ENCODE measurements at places on chromosomes 12 and 14.

- DNase-seq, result no peak
Observed at GRCh38 chr14:69300601-69301221, 40.8 kb downstream of the GALNT16 start.

DNA sequence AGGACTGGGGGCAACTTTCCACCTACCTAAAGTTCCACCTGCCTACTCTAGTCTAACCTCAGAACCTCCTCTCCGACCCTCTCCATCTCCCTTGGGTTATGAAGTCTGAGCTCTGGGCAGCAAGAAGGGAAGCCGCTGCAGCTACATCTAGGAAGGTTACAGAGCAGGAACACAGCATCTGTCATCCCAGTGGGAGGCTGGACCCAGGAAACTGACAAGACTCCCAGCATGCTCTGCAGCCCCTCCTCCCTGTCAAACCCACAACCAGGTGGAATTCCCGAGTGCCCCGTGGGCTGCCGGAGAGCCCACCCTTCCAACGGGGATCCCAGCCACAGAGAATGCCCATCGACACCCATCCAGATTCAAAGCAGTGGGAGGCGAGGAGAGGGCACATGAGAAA, 2.1 kb downstream of the TESC start:
- DNase-seq, result no peak

DNA sequence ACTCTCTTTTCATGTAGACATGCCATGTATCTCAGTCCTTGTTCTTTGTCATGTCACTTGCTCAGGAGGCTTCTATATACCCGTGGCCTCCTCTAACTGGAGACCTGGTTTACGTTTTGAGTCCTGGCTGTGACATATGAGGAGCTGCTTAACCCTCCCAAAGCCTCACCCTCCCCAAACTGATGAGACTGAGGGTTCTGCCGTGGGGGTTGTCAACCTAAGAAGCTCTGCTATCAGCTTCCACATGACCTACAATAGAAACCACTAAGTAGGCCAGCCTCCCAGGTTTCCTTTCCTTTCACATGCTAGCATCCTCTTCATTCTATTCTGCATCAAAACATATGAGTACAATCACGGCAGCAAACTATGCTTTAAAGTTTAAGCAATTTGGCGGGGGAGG, 76.8 kb upstream of the WSCD2 start:
- no peak for DNase-seq

DNA sequence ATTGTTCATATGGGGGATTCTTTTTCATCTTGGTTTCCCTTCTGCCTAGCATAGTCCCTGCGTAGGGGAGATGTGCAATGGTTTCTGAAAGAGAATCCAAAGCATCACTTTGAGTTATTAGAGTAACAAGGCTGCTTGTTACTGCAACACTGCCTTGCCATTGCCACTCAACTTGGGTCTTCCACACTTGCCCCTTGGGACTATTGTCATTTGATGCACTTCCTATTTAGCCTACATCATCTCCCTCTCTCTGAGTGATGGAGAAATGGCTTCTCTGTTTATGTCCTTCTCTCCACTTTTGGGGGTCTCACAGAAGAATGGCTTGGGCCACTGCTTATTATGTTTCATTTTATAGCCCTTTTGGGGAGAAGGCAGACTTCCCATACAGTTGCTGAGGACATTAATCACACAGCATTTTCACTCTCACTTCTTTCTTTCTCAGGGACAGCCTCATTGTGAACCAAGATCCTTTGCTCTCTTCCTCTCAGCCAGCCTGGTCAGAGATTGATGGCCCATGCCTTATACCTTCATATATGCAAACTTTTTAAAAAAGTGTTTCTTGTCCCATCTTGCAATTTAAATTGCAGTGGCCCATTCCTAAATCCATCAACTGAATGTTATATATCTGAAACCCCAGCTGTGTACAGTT, 50.8 kb upstream of the POC1B start:
- no peak for DNase-seq

GRCh38 chr12:113109872-113110599, 25.5 kb downstream of the RASAL1 start:
- no peak for DNase-seq

- no peak for DNase-seq
Observed at GRCh38 chr14:64856529-64857445, 22.9 kb downstream of the SPTB start.

GRCh38 chr14:52175982-52176502, 91.5 kb upstream of the PTGDR start:
- DNase-seq, result peak; percentile 54

DNA sequence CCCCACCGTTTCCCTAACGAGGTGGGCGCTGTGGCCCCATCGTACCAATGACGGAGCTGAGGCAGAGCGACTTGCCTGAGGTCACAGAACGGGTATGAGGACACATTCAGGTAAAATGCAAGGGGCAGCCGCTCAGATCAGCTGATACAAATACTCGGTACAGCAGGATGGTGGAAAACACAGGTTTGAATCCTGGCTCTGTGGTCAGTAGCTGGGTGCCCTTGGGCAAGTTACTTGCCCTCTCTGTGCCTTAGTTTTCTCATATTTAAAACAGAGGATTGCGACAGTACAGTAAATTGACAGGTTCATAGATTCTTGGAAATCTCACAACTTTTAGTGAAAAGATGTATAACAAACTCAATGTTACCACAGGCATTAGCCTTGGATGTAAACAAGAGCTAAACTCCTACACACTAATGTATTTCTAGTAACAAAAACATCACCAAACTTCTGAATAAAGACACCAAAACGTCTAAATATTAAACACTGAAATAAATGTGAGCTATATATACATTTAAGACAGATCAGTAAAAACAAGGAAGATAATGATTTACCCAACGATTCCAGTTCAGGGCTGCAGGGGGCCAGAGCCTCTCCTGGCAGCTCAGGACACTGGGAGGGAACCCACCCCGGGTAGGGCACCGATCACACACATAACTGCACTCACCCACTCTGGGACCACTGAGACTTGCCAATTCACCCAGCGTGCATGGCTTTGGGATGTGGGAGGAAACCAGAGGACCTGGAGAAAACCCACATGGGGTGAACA, 128.4 kb downstream of the RBM19 start:
- DNase-seq, result no peak

GRCh38 chr14:79017561-79017960, 847.4 kb downstream of the NRXN3 start:
- DNase-seq, result no peak

- DNase-seq, result no peak
Observed at GRCh38 chr14:80403036-80403435, 191.7 kb upstream of the DIO2 start.

DNA sequence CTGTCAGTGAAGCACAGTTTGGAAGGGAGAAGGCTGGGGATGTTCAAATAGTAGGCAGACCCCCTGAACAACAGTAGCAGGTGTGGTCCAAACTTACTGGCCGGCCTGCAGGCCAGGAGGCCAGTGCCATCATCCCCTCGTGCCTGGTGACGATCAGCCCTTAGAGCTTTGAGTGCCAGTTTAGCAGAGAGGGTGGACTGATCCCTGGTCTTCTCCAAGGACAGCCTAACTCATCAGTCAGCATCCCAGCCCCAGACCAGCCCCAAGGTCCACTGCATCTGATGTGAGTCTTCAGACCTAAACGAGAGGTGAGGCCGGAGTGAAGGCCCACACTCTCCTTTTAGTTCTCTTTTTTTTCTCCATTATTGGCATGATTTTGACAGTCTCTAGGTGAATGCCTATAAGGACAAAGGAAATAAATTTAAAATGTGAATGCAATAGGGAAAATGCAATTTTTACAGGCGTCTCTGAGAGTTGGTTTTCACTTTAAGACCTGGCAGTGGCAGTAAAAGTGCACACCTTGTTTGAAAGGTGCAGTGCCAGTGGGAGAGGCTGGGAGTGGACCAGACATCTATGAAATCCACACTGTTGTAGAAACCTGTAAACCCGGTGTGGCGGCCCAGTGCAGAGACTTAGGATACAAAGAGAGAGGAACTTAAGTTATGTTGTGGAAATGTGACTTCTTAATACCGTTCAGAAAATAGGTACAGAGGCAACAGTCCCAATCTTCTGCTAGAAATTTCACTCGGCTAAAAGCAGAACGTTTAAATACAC, 311.2 kb downstream of the CACNA1C start:
- DNase-seq, result no peak

- peak; percentile 66 for DNase-seq
Observed at GRCh38 chr12:79557690-79558315, 133.0 kb downstream of the PAWR start.

- DNase-seq, result no peak
Observed at GRCh38 chr14:80906336-80906735, 35.2 kb downstream of the CEP128 start.

- DNase-seq, result peak; percentile 20
Observed at GRCh38 chr14:73719361-73719760, 5.2 kb upstream of the PNMA1 start.

DNA sequence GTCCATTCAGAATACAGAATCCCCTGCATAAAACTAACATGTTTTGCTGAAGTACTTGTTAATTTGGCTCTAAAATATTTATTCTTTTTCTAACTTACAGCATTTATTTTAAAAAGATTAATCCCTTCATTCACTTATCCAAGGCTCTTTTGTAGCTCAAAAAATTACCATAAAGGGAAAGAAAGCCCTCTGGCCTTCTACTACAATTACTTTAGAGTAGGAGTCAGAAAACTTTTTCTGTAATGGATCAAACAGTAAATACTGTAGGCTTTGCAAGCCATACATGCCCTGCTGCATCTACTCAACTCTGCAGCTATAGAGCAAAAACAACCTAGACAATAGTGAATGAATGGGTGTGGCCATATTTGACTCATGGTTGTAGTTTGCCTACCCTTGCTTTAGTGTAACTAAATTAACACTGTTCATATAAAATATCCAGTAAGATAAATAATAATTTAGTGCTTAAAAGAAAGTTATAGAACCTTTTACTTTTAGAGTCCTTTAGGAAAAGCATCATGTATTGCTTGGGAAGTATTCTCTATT, 74.2 kb upstream of the ZFP36L1 start:
- no peak for DNase-seq

GRCh38 chr14:38420048-38420447, 164.2 kb upstream of the CLEC14A start:
- DNase-seq, result no peak

GRCh38 chr12:129716825-129717224, 187.0 kb downstream of the TMEM132D start:
- DNase-seq, result no peak

DNA sequence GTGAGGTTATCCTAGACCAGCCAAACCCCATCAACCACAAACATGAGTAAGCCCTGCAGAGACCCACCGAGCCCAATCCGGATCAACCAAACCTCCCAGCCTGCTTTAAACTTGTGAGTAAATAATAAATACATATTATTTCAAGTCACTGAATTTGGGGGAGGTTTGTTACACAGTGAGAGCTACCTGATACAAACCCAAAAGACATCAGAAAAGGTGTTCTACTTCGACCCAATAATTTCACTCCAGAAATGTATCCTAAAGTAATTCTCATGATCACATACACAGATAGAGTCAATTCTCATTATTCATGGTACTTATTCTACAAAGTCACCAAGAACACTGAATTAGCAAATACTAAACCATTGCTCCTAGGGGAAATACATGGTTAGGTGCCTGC, 16.2 kb upstream of the CORO1C start:
- DNase-seq, result no peak

GRCh38 chr14:37974421-37974820, 233.3 kb upstream of the SSTR1 start:
- no peak for DNase-seq

GRCh38 chr14:24964591-24964990, 85.4 kb downstream of the STXBP6 start:
- no peak for DNase-seq

GRCh38 chr12:106226884-106227640, 20.8 kb downstream of the CKAP4 start:
- peak; percentile 84 for DNase-seq

DNA sequence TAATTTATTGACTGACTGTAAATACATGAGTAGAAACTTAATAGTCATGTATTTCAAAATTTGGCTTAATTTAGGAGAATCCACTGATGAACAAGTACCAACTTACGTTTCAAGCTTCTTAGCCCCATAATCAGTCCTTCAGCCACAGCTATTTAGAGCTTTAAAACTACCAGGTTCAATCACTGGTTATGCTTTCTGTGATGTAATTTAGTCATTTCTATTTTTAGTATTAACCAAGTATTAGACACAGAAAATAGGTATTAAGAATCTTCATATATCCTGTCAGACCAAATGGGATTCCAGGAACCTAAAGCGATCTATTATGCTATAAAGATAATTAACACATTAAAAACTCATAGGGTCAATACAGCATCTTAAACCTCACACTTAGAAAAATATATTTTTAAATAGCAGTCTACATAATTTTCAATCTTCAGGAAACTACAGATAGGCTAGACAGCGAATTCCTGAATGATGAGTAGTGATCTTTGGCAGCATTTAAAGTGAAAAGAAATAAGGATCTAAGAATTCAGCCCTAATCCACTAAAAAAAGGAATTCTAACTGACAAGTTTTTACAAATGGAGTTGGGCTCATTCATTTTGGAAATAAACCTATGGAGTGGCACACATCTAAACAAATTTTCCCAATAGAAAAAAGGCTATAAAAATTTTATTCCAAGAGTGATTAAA, 51.5 kb downstream of the ZC3H14 start:
- no peak for DNase-seq

- no peak for DNase-seq
Observed at GRCh38 chr12:3947781-3948180, 74.6 kb upstream of the PARP11 start.

GRCh38 chr12:122856999-122857671, 21.9 kb downstream of the HIP1R start:
- DNase-seq, result no peak

DNA sequence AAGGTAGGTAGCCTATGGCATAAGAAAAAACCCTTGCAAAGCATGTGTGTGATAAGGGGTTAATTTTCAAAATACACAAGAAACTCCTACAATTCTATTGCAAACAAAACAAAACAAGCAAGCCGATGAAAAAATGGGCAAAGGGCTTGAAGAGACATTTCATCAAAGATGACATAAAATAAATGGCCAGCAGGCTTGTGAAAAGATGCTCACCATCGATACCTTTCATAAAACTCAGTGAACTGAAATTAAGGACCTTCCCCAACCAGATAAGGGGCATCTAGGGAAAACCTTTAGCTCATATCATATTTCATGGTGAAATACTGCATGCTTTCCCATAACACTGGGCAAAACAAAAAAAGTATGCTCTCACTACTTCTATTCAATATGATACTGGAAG, 131.2 kb downstream of the PPM1H start:
- DNase-seq, result no peak

DNA sequence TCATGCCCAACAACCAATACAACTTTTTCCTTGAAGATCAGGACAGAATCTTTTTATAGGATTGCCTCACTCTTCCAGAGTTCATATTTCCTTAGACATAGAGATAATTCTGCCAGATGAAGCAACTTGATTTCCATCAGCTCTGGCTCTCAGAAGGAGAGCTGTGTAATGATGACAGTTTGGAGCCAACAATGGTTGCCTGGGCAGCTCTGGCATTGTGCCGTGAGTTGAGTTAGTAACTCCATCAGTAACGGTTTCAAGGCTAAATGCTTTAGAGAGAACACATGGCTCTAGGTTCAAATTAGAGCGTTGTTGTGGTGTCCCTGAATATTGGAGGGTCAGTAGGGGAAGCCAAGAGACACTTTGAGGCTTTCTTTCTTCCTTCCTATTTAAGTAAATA, 501.7 kb upstream of the SEL1L start:
- DNase-seq, result no peak

GRCh38 chr14:35944847-35945246, 118.7 kb downstream of the BRMS1L start:
- DNase-seq, result peak; percentile 26

GRCh38 chr14:106277503-106277902, 751.1 kb downstream of the TMEM121 start:
- DNase-seq, result peak; percentile 61

- peak; percentile 93 for DNase-seq
Observed at GRCh38 chr14:95255487-95255886, 64.2 kb downstream of the CLMN start.

- no peak for DNase-seq
Observed at GRCh38 chr12:116563262-116563661, 4.1 kb downstream of the MAP1LC3B2 start.

Data from stomach (tissue), 19 donors.